Fibroblast of skin of left quadriceps (primary cell): ENCODE measurements at places on chromosomes 3 and 15.

GRCh38 chr3:120983841-120984240 lies 75.8 kb downstream of the STXBP5L start:
- DNase-seq = no peak

- DNase-seq = no peak
Measured at GRCh38 chr15:73626072-73626471, 7.1 kb downstream of the NPTN start.

GRCh38 chr3:100682056-100682853 lies 27.0 kb upstream of the TFG start:
- DNase-seq = no peak

GRCh38 chr3:50158530-50159146 lies 3.5 kb downstream of the SEMA3F start:
- DNase-seq = no peak

DNA sequence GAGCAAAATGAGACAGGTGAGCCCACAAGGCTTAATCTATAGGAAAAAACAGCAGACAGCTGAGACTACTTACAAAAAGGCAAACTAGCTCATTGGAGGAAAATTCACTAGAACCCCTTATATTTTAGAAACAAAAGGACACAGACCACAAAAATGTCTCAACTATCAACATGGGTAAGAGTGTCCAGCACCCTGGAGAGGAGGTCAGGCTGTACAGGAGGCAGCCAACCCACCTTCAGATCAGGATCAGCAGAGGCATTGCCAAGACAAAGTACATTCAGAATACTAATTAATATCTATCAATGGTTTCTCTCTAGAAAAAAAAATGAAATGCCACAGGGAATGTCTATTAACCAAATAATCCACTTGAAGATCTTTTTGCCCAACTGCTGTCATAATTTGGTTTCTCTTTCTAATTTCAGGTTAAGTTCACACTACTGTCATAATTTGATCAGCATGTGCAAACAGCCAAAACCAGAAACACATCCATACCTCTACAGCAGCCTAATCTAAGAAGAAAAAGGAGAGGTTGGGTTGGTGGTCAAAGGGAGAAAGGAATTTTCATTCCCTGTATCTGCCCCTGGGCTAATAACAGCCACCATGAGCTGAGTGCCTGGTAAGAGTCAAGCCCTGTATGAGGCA lies 26.0 kb upstream of the THBS1 start:
- no peak for DNase-seq

DNA sequence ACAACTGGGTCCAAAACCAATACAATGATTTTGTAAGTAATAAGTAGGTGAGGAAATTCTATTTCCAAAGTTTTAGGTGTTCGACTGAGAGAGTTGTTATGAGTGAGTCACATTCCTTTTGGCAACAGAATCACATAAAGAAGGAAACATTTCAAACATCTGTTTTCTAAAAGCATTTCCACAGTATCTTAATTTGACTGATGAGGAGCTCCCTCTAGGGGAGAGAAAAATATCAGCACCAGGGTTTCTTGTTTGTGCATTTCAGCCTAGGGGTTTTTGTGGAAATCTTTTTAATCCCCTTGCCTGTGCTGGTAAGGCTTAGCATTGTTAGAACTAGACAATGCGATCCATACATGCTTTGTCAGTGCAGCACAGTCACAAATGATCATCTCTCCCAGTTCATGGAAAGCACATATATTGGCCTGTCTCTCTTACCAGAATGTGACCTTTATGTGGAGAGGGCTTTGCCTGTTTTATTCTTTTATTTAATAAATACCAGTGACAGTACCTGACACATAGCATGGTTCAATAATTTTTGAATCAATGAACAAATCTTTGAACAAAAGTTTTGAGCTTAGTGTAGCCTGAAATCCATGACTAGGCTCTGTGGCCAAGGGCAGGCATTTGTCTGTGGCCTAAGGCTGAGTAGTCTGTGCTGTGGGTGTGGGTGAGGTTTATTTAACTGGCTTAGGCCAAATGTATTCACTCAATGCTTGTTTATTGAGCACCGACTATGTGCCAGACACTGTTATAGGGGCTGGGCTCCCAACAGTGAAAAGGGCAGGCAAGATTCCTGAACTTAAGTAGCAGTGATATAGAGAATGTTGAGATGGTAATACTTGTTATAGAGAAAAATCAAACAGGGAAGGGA lies 21.1 kb upstream of the IQCF6 start:
- DNase-seq = peak; percentile 60

- no peak for DNase-seq
Measured at GRCh38 chr15:73295630-73296286, 73.0 kb downstream of the HCN4 start.

- no peak for DNase-seq
Measured at GRCh38 chr3:120407508-120408287, 43.1 kb downstream of the FSTL1 start.

GRCh38 chr3:190385731-190386688 lies 2.0 kb upstream of the CLDN16 start:
- peak; percentile 89 for DNase-seq

DNA sequence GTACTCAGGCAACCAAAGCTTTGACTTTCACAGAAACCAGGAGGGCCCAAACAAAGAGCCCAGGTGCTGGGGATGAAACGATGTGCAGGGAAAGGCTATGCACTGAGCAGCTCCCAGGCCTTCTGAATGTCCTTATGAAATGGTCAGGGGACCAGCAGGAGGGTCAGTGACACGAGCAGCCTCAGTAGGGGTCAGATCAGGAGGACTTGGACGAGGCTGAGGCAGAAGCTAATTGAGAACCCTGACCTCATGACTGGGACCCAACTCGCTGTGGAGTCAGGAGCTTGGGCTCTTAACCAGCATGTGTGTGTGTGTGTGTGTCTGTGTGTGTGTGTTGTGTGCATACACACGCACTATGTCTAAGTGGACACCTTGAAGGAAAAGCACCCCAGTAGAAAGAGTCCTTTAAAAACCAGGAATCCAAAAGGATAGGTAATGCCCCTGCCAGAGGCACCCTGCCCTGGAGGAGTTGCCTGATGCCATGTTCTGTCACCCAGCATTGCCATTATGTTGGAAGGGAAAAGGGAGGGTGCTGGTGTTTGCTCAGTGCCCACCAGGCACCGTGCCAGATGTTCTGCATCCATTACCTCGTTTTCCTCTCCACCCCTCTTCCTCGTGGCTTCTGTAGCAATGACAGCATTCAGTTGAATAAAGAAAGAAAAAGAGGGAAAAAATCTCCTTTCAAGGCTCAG lies 50.9 kb downstream of the CORO2B start:
- DNase-seq = no peak

- DNase-seq = no peak
Measured at GRCh38 chr15:96347181-96348111, 16.9 kb downstream of the NR2F2 start.

- DNase-seq = no peak
Measured at GRCh38 chr15:67992834-67993233, 61.3 kb upstream of the PIAS1 start.

- DNase-seq = no peak
Measured at GRCh38 chr3:42572278-42572677, 9.5 kb downstream of the SEC22C start.

GRCh38 chr3:102480139-102480538 lies 45.3 kb downstream of the ZPLD1 start:
- no peak for DNase-seq

DNA sequence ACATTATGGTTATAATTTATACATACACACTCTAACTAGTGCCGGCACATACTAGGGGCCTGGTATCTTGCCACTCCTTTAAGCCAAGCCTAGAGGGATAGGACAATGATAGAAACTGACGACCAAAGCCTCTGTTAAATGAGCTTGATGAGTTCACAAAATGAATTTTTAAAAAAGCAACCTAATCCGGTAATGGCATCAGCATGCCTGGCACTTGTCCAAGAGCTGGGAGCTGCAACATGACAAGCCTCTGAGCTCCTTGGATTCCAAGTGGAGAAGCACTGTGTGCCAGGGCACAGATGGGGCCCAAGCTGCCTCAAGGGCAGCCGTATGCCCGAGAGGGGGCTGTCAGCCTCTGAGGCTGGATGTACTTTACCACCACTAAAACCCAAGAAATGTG lies 9.7 kb downstream of the ETV5 start:
- peak; percentile 66 for DNase-seq

DNA sequence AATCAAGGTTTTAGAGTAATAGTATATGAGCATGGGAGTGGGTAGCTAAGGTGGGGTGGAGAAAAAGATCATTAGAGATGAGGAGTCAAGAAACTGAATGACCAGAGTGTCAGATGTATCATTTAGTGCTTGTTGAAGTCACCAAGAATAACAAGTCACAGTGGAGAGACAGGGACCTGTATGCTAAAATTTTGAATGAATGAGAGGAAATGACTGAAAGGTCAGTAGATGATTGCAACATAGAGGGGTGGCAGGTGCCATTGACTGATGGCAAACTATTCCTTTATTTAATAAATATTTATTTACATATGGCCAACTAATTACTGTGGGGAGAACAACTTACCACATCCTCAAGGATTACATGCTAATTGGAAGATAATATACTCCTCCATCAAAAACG lies 75.0 kb upstream of the ANKRD28 start:
- DNase-seq = no peak

DNA sequence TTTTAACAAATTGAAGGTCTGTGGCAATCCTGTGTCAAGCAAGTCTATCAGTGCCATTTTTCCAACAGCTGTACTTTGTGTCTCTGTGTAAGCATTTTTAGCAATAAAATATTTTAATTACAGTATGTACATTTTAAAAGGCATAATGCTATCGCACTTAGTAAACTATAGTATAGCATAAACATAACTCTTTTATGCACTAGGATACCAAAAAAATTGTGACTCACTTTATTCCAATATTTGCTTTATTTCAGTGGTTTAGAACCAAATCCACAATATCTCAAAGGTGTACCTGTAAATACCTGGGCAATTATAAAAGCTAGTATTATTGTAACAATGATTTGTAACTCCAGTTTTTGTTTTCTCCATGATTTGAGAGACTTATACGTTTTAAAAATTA lies 46.5 kb downstream of the FRMD5 start:
- no peak for DNase-seq

DNA sequence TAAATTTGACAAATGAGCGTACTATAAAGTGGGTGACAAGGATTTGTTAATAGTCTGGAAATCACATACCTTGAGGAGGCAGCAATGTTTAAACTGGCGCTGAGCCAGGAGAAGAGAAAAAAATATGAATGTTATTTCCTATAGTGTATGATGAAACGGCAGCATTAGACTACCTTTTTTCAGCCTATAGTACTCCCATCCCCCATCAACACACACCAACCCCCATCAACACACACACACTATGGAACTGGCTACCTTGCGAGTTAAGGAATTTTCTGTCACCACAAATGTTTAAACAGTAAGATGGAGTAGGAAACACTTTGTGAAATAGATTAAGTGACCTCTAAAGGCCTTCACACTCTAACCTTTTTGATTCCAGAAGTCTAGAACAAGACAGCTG lies 46.8 kb upstream of the ZCWPW2 start:
- DNase-seq = no peak

DNA sequence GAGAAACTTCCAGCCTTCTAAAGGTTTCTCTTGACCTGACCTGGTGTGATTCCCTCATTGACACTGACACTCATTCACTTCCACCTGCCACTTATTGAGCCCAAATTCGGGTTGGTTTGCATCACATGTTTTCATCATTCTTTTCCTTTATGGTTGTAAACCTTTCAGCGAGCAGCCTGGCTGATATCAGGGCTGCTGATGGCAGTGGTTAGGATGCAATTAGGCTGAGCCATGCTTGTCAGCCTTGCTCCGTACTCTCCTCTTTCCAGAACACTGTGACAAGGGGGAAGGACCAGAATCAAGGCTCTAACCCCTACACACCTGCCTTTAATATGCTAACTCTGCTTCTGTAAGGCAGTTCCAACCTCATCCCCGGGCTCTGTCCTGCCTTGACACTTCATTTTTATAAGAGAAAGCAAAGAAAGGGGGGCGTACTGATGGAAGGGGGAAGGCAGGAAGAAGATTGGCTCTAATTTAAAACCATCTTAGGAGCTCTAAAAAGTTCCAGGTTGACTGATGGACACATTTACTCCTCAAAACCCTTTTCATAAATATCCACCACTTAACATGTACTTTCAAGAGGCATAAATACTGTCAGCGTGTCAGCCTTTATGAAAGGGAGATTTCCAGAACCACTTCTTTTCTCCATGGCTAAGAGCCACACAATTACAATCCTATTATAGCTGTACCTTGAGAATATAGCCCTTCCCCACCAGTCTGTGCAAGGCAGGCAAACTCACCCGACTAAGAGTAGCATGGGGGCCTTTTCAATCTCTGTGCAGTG lies 5.7 kb downstream of the NMNAT3 start:
- no peak for DNase-seq

- no peak for DNase-seq
Measured at GRCh38 chr15:54571576-54571975, 593.3 kb downstream of the UNC13C start.
